ENCODE measurements at places on chromosomes 4 and X.

- no peak for DNase-seq
These were observed 3.6 kb downstream of the TLR1 start for GRCh38 chr4:38800961-38801450.

- no peak for DNase-seq
These were observed 93.0 kb downstream of the CENPC start for GRCh38 chr4:67452100-67452845.

- DNase-seq: no peak
These were observed 121.6 kb upstream of the IGFBP7 start for GRCh38 chr4:57231781-57232180.

GRCh38 chrX:42714981-42715700 lies 62.8 kb downstream of the PPP1R2C start:
- peak; percentile 55 for DNase-seq

GRCh38 chr4:51895816-51896408 lies 53.0 kb downstream of the DCUN1D4 start:
- DNase-seq: peak; percentile 62

DNA sequence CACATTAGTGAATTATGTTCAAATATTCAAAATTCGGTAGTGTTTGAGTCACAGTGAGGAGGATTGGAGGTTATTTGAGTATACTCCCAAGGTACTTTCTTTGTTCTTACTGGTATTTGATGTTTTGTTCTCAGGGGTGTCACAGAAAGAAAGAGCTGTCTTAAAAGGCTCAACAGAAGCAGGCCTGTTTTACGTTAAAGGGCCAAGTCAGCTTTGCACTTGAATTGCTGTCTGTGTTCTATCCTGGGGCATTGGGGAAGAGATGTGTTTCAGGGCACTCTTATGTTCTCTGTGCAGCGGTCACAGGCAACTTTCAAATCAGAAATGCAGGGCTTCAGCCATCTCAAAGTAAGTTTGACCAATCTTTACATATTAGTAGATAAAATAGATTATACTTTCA lies 1113.1 kb upstream of the LCORL start:
- no peak for DNase-seq

- DNase-seq: no peak
These were observed 404.1 kb downstream of the MAPK10 start for GRCh38 chr4:85955620-85956292.

DNA sequence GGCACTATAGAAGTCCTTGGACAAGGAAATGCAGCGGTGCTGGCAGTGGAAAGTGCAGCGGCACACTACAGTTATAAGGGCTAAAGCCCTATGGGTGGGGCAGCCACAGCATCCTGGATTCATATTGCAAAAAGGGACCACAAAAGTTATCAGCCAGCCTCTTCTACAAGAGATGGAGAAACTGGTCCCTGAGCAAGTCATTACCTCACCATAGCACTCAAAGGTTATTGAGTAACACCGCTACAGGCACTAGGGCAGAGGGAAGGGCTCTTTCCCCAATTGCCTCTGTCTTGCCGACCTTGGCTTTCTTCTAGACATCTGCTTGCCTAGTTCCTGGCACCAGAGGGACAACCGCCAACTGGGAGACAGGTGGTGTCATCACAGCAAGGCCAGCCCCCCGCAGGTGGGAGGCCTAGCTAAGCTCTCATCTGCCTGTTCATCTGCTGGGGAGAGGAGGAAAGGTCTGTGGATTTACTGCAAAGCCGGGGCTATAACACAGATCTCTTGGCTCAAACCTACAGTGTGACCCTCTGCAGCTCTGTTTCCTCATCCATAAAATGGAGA lies 600.0 kb downstream of the BCOR start:
- DNase-seq: no peak

DNA sequence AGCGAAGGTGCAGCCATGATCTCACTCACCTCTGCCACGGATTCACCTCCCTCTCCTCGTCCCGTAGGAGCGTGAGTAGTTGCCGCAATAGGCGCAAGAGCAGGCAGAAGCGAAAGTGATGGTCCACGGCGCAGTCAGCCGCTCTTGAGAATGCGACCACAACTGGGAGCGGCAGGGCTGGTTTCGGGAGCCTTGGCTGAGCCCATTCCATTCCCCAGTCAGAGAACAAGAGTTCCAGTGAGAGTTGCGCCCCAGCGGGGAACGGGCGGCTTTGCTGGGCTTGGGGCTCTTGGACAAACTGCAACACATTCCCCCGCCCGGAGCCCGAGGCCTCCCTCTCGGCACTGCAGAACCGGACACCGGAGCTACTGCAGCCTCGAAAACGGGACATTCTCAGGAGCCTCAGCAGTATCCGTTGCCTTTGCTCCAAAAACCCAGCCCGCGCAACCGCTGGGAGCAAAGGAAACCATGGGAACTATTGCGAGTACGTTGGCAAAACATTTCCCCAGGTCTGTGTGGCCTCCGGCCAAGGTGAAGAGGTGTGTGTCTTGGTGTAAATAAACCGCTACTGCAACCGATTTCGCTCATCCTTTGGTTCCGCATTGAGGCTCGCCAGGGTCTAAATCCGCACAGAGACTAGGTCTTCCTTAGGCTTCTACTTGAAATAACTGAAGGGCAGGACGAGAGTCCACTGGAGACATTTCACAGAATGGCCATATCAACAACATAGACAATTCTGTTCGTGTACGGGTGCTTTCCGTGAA lies 5.7 kb upstream of the ZBTB33 start:
- DNase-seq: peak; percentile 88

- DNase-seq: no peak
These were observed 175.5 kb upstream of the GPRIN3 start for GRCh38 chr4:89482926-89483595.

GRCh38 chr4:57710053-57710452 lies 599.9 kb upstream of the IGFBP7 start:
- no peak for DNase-seq

DNA sequence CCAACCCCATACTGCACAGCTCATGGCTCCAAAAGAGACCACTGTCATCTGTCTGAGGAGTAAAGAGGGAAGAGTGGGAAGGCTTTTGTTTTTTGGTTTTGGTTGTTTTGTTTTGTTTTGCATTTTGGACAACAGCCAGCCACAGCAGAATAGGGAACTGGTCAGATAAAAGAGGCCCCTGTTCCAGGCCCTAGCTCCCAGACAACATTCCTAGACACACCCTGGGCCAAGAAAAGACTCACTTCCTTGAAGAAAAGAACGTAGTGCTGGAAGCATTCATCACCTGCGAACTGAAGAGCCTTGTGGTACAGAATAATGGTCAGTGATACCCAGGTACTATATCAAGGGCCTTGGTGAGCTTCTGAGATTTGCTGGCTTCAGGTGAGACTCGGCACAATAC lies 619.4 kb upstream of the SPANXN1 start:
- DNase-seq: no peak

DNA sequence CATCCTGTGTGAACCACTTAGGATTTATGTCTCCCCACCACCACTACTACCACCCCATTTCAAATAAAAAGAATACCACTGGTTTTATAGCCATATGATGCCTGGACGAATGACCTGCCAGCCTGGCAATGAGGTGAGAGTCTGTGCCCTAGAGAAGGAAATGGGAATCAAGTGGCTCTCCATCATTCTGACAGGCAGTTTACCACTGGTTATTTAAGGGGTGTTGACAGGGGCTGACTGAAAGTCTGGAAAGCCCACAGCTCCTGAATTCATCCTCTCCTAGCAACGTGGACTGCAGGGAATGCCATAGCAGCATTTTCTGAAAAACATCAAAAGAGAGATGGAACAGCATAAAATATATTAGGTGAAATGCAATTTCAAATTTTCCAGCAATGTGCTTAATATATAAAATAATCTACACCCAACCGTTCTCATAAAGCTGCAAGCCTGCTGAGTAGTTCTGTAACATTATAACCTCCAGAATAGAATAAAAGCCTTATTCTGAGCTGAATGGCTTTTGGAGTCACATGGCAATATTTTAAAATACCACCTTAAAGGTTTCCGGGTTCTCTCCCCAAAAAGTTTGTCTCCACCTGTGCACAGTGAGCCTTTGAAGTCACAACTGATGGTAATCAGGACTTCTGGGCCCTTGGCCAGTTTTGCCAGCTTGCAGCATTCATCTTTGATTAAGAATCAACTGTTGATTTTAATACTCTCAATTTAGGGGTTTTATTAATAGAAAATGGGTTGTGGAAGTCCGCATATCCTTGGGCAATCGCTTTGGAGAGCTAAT lies 121.5 kb downstream of the DCTD start:
- peak; percentile 38 for DNase-seq

DNA sequence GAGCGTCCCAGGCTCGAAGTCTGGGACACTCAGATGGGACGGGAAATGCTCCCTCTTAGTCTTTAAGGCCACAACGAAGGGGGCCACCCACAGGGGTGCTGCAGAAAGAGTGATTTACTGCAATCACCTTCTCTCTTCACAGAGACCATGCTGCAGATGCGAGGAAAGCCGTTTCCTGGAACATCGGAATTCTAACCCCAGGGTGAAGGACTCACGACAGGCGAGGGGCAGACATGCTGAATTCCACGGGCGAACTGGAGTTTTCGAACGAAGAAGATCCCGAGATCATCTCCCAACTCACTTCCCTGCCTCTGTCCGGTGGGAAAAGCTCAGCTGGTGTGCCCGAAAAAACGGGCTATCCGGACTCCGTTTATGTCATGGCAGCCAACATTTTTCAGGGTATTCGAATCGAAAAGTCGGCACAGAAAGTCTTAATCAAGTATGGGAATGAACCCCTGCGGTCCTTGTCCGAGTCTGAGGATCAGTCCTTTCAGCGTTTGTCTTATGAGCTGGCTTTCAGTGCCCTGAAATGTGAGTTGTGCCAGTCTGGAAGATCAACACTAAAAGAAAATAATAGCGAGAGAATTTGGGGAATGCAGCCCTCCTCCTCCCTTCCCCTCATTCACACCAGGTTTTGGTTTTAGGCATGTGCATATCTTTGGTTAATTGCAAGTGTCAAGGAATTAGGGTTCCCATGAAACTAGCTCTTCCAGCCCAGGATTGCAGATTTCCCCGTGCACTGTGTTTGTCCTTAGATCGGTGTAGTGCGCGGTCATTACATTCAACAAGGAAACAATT lies 905 bp downstream of the NSUN7 start:
- DNase-seq: no peak

DNA sequence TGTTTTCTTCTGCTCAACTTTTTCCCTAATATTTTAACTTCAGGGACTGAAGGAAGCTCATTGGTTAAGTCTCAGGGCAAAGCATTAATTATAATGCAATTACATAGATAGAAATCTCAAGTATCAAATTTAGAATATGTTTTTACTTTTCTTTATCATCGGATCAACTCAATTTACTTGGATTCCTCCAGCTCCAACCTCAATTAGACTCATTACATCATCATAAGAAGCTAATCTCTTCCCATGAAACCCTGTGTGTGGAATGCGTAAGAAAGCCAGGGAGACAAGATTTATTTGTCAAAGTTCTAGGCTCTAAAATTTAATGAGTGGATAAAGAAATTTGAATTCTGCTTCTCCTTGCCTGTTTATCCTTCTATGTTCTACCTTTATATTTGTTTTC lies 918.4 kb downstream of the ADGRL3 start:
- DNase-seq: no peak

GRCh38 chrX:118528071-118528737 lies 32.6 kb downstream of the DOCK11 start:
- no peak for DNase-seq

DNA sequence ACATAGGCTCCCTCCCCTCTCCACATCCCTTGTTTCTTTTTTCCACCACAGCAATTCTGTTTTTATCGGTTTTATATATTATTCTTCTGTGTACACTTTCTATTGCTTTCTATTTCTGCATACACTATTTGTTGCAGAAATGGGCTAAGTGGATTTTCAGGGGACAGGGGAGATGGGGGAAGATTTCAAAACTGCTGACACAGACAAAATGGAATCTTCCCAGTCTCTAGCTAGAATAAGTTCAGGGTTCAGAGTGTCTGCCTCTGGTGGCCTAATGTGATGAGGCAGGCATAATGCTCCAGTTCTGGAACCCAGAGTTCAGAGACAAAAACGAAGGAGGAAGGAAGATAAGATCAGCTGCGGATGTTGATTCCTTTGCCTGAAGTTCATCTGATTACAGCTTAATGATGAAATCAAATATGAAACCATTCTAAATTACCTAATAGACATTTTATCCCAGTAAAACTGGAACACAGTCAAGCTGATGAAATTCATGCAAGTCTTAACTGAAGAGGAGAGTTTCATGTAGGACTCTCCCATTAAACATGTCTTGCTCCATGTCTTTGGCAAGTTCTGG lies 447.1 kb downstream of the AFF2 start:
- DNase-seq: no peak

- DNase-seq: no peak
These were observed 50.6 kb upstream of the TENM3 start for GRCh38 chr4:182192511-182193181.

DNA sequence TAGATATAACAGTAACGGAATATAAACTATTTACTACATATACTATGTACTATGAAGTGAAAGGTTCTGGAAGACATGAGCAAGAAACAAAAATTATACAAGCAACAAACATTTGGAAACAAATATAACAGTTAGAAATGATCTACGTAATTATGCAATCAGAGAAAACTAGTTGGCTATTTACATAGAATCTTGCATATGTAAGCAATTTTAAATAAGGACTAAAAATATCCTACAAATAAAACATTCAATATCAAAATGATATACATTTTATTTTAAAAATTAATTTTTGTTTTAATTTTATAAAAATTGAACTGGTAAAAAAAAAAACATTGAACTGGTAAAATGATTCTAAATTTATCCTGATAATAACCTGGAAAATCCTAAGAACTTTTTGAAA lies 642.5 kb upstream of the PCDH10 start:
- no peak for DNase-seq

- DNase-seq: peak; percentile 66
These were observed 93.8 kb downstream of the APBB2 start for GRCh38 chr4:41120297-41121217.

GRCh38 chr4:173151496-173151895 lies 17.1 kb upstream of the GALNT7 start:
- DNase-seq: no peak

GRCh38 chr4:57249083-57249482 lies 138.9 kb upstream of the IGFBP7 start:
- no peak for DNase-seq

DNA sequence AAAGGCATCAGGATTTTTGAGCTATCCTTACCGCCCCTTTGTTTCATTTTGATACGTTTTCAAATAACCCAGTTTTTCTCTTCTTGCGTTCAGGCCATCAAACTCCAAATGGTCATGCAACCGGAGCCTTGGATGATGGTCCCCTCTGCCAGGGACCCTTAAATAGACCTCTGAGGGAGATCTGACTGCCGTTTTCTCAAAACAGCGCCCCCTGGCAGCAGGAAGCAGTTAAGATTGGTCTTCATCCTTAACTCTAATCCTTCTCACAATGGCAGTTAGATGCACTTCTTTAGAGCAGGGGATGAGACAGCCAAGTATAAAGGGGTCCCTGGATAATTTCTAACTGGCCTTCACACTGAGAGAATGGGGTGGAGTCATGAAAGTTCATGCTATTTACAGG lies 525.0 kb upstream of the SPANXN1 start:
- no peak for DNase-seq

- DNase-seq: no peak
These were observed 107.7 kb upstream of the ZFP42 start for GRCh38 chr4:187887906-187888305.

GRCh38 chrX:39726771-39727170 lies 371.0 kb downstream of the BCOR start:
- DNase-seq: peak; percentile 75
